ENCODE measurements at places on chromosomes 5 and 9.

GRCh38 chr9:134618833-134619447 lies 22.7 kb upstream of the COL5A1 start:
- DNase-seq = no peak

GRCh38 chr9:135850737-135851136 lies 56.6 kb downstream of the CAMSAP1 start:
- no peak for DNase-seq

- DNase-seq = no peak
These were observed 196.8 kb downstream of the PRDM9 start for GRCh38 chr5:23703940-23704855.

- no peak for DNase-seq
These were observed 411.1 kb downstream of the ACTL7B start for GRCh38 chr9:108444400-108445358.

DNA sequence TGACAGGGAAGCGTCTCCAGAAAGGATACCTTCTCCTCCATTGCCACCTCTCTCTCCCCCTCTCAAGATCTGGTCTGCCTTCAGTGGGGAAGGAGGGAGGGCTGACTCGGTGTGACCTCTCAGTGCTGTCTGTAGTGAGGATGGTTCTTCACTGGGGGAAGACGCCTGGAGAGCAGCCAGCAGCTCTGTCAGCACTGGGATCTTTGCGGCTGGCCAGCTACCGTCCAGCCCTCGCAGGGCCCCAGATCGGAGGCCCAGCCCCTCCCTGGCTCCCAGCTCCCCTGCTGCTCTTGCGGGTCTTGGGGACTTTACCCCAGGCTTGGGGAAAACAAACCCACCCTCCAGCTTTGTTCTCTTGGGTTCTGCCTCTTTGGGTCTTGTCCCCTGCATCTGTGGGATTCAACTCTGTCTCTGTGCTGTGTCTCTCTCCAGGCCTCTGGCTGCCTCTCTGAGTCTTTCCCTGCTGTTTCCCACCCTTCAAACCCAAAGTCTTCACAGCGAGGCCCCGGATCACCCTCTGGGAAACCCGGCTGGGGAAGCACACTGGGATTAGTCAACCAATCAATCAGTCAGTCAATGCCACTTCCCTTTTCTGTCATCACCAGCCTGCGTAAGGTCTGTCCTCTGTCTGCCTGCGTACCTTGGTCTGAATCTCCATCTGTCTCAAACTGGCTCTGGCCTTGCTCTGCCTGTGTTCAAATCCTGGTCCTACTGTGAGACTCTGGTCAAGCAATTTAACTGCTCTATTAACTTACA lies 23.0 kb downstream of the FGF18 start:
- DNase-seq = no peak

GRCh38 chr5:175629261-175629660 lies 28.6 kb upstream of the HRH2 start:
- DNase-seq = no peak

GRCh38 chr5:80143491-80143890 lies 108.3 kb downstream of the THBS4 start:
- DNase-seq = no peak

DNA sequence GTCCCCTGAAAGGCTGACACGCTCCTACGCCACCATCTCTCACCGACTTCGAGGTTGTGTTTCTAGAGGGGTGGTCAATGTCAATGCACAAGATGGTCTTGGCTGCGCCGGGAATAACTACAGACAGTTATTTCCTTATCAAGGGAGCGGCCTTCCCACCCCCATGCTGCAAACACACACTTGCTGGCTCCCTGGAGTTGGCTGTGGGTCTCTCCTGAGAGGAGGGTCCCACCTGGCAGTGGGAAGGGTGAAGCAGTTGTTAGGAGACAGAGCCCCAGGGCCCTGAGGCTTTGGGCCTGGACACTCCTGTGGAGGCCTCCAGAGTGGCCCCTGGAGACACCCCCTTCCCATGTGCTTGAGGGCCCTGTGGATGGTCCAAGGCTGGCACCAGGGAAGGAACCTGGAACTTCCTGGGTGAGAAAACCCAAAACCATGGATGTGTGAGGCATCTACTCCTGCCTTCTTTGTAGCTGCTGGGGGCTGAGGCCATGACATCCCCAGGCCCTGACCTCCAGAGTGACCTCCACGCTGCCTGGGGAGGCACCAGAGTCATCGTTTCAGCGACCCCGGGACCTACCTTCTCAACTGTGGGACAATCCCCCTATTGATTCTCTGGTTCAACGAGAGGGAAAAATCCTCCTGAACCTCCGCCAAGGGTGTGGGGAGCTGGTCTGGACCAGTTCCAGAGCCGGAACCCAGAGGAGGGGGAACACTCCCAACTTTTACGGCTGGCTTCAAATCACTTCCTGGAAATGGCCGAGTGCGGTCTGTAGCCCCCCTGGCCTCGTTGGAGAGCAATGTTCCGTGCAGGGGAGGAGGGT lies 101.1 kb upstream of the COL5A1 start:
- DNase-seq = no peak

DNA sequence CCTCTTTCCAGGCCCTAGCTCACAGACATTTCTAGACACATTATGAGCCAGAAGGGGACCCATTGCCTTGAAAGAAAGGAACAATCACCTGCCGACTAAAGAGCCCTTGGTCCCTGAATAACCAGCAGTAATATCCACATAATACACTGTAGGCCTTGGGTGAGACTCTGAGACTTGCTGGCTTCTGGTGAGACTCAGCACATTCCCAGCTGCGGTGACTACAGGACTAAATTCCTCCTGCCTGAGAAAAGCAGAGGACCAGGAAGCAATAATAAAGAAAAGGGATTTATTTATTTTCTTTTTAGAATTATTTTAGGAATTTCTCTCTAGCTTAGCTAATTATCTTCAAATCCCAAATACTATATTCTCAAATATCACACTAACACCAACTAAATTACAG lies 87.8 kb upstream of the RGS7BP start:
- DNase-seq = no peak

- DNase-seq = peak; percentile 18
These were observed 1.2 kb downstream of the SSBP2 start for GRCh38 chr5:81749561-81750307.

DNA sequence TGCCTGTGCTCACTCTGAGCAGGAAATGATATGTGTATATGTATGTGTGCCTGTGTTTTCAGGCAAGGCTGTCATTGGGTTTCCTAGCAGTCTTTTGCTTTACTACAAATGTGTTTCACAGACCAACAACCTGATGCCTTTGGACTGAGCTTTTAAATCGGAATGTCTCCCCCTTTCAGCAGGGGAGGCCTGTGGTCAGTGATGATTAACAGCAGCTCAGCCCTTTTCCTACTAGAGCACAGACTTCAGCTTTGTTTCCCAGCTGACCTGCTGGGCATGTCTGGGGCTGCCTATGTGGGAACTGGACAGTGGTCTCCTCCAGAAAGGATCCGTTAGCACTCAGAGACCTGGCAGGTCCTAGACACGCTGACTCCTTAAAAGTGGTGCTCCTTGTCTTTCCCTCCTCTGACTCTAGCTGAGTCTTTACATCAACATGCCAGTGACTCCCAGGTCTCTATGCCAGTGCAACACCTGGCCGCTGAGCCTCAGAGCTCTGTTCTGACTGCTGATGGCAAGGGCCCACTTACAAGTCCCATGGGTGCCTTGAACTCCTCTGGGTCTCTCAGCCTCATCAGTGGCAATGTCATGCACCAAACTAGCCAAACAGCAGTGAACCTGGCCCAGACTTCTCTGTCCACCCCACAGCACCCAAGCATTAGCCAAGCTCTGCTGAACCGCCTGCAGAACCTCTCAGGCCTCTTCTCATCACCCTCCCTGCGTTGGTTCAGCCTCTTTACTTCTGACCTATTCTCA lies 7.7 kb downstream of the MACROH2A1 start:
- no peak for DNase-seq

GRCh38 chr9:91844190-91844589 lies 105.8 kb downstream of the ROR2 start:
- no peak for DNase-seq

DNA sequence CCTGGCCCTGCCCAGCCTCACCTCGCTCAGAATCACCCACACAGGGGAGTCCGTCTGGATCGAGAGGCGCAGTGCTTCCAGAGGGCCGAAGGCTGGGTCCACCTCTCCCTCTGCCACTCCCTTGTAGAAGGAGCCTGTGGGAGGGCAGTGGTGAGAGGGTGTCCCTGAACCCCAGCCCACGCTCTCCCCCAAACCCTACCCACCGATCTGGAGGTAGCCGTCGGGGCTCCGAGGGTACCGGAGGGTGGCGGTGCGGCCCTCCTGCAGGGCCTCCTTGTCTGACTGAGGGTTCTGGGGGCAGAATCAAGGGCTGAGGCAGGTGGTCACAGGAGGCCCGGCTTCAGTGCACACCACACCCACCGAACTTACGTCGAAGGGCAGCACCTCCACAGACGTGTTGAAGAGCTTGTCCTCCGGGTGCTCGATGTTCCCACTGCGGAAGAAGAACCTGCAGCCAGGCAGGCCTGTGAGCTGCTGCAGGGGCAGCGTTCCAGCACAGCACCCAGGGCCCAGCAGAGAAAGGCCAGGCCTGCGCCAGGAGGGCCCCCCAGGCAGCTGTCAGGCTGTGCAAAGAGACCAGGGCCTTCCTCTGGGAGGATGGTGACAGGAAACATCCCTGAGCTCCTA lies 4.5 kb downstream of the LTC4S start:
- no peak for DNase-seq

DNA sequence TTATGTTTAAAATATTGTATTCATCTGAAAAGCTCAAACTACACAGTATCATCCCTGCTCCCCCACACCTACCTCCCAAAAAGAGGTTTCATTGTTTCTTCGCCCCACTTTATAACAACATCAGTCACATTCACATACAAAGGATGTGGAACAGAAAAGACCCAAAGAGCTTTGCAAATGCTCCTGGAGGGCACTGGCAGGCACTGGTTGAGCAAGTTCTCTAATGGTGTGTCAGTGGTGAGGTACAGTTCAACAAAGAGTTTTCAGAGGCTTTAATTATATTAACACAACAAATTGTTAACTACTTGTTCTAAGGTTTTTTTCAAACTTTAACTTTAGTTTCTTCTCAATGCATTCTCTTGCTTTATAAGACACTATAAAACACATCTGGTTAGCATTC lies 54.1 kb upstream of the ECM2 start:
- no peak for DNase-seq

DNA sequence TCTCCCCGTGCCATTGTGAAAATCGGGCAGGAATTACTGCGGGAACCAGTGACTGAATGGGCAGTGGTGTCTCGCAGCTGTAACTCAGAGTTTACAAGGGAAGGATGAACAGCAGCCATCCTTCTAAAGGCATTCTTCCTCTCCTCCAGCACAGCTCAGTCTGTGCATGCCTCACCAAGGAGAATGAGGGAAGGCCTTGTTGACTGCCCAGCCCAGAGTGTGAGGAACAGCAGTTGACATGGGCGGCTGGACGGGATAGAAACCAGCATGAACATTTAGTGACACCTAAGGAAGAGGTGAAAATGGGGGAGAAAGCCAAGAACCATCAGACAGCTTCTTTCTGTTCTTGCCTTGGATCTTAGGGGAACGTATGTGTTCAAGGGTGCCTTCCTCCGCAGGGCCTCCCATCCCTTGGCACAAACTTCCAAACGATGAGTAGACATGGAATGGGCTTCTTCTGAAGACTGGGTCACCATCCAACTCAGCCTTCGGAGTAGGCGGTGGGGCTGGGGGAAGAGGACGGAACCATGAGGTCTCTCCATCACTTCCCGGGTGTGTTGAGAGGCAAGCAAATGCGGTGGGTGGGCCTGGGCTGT lies 887 bp upstream of the PDE8B start:
- DNase-seq = no peak

DNA sequence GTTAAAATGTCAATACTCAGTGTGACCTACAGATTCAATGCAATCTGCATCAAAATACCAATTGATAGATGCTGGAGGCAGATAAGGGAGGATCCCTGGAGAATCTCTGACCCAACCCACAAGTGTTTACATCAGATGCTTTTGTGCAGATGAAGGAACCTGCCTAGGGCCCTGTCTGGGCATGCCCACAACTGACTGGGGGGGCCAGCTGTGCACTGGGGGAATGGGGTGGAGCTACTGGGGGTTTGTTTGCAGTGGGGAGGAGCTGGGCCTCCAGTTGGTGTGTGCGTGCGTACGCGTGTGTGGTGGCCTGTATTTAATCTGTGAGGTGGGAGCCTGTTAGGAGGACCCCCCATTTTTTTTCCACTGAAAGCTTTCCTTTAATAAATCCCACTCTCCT lies 244.9 kb downstream of the TRIM36 start:
- no peak for DNase-seq

- no peak for DNase-seq
These were observed 149.8 kb upstream of the SLC28A3 start for GRCh38 chr9:84490206-84490841.

GRCh38 chr9:36815566-36816348 lies 218.3 kb downstream of the PAX5 start:
- DNase-seq = no peak

GRCh38 chr9:68546596-68547390 lies 6.1 kb upstream of the TMEM252 start:
- DNase-seq = no peak

DNA sequence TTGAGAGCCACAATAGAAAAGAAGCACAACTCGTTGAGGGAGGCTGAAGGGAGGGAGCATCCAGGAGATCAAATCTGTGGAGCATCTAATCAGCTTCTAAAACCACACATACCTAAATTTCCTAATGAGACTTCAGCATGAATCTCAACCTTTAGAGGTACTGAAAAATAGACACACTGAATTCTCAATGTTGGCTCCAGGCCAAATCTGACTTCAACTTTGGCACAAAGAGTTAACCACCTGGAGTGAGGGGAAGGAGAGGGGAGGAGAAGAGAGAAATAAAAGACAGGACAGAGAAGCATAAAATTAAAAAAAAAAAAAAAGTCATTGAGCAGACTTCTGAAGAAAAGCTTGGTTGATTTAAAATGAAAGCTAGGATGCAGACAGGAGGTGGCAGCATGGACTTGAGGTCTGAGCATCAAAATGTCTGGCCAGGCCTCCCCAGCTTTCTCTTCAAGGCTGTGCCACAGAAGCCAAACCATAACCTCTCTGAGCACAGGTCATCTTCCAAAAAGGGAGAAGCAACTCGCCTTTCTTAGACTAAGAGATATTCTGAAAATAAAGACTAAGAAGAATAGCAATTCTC lies 205.6 kb downstream of the DENND1A start:
- no peak for DNase-seq

GRCh38 chr9:15289603-15290002 lies 17.4 kb downstream of the TTC39B start:
- DNase-seq = no peak
